ENCODE measurements at places on chromosomes 3 and 15.

DNA sequence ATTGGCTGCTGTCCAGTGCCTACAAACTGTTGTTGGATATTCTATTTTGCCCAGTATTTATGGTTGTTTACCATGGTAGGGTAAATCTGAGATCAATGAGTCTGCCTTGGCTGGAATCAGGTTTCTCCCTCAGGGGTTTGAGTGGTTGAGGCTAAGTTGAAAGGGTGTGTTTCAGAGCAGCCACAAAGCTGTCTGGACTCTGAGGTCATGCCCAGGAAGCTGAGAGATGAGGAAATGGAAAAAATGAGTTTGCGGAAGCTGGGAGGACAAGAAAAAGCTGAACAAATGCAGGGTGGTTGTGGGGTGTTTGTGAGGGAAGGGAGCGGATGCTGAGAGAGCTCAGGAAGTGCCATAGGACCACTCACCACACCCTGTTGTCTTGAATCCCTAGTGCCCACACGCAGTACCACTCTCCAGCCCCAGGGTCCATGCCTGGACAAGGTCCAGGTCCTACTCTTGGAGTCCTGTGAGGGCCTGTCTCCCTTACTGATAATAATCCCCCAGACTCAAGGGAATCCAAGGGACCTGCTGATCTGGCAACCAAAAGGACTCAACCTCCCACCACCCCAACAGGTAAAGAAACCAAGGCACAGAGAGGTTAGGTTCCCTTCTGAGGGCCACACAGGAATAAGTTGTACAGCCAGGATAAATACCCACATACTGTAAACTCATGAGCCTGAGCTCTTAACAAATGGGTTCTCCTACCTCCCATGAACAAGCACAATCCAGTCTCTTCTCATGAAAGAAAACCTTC lies 81.6 kb downstream of the PPCDC start:
- peak; percentile 92 for DNase-seq

GRCh38 chr3:47436180-47436579 lies 39.6 kb downstream of the SCAP start:
- DNase-seq: no peak

- no peak for DNase-seq
Observed at GRCh38 chr3:171850320-171850959, 7.3 kb downstream of the TMEM212 start.

GRCh38 chr15:42159381-42160015 lies 3.1 kb upstream of the PLA2G4F start:
- DNase-seq: no peak

- no peak for DNase-seq
Observed at GRCh38 chr15:36879568-36880222, 220.7 kb downstream of the MEIS2 start.

DNA sequence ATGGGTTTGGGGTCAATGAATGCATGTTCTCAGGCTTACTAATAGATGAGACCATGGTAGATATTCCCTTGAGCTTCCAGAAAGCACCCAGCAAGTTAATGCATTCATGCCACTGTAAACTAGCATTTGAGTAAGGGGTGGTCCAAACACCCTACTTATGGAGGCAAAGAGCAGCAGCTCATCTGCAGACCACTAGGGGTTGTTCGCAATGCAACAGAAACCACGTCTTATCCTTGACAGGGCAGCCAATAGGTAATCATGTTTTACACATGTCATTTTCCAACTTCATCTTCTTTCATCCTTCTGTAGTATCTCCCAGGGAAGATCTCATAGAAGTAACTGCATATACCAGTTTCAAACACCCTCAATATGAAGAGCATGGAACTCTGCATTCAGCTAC lies 330.2 kb downstream of the RORA start:
- no peak for DNase-seq

- DNase-seq: no peak
Observed at GRCh38 chr3:133574260-133574881, 885 bp downstream of the CDV3 start.

DNA sequence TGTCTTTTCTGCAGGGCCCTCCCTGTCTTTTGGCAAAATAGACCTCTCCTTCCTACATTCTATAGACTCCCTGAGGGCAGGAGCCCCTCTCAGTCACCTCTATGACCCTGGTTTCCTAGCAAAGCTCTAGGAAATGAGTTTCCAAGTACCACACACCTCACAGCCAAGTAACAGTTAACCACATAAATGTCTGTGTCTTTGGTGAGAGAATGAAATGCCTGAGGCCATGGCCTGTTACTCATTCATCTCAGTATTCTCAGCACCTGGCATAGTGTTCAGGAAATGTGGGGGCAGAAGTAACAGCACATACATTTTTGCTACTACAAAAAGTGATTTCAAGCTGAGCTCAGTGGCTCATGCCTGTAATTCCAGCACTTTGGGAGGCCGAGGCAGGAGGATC lies 21.0 kb downstream of the RFT1 start:
- peak; percentile 20 for DNase-seq

GRCh38 chr3:132242790-132243189 lies 74.4 kb upstream of the ACP3 start:
- DNase-seq: no peak

DNA sequence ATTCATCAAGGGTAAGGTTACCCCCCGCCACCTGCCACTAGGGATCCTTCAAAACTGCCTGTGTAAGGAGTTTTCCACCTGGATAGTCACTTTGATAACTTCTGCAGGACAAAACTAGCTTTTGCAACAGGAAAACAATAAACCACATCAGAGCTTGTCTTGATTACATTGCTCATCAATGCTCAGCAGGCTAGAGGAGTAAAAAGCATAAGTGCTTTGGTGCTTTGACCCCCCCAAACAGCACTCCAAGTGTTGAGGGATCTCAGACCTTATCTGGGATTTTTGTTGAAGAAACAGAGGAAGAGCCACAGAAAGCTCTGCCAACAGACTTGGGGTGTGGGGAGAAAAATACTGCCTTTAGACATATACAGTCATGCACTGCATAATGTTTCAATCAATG lies 10.8 kb upstream of the PHLDB2 start:
- DNase-seq: no peak

- DNase-seq: no peak
Observed at GRCh38 chr15:38860674-38861073, 296.1 kb upstream of the RASGRP1 start.

- no peak for DNase-seq
Observed at GRCh38 chr15:57541271-57541670, 50.4 kb upstream of the MYZAP start.

DNA sequence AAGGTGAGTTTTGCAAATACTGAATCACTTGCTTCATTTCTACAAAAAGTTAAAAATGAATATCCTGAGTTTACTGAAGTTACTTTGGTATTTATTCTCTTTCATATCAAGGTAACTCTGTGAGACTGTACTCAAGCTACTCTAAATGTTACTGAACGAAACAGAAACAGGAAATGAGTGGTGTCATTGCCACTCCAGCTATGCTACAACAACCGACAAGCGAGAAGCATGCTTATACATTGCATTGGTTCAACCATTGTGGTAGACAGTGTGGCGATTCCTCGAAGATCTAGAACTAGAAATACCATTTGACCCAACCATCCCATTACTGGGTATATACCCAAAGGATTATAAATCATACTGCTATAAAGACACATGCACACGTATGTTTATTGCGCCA lies 313.2 kb upstream of the THBS1 start:
- DNase-seq: no peak

DNA sequence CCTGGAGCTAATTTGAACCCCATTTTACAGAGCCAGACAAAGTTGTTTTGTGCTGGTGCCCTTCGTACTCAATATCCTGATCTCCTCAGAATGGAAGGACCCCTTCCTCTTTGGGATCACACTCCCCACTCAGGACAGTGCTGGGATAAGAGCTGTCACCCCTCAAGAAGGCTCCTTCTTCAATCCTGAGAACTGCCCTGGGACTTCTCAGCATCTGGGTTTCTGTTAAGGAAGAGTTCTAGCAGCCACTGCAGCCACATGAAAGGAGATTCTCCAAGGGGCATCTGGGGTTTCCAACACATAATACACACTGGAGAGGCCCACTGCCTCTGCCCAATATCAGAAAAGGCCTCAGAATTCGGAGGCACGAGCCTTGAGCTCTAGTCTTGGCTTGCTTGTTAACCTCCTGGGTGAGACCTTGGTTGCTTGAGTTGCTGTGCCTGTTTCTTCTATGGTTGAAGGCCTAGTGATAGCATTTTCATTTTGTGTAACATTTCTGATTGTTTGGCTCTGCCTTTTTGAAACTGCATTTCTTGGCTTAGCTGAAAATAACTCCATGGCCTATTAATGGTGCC lies 78.8 kb upstream of the NMNAT3 start:
- DNase-seq: no peak

GRCh38 chr3:171396048-171396447 lies 64.2 kb downstream of the TNIK start:
- DNase-seq: peak; percentile 52

DNA sequence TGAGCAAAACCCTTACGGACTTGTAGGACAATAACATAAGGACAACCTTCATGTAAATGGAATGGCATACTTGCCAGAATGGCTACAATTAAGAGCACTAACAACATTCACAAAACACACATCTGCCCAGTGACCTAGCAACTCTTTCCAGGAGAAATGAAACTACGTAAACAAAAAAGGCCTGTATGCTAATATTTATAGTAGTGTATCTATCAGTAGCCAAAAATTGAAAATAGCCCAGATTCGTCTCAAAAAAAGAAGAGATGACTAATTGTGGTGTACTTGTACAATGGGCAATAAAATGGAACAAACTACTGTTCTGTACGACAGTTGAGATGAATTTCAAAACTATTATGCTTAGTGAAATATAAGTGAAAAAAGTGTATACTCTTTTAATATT lies 38.4 kb downstream of the CMC1 start:
- DNase-seq: no peak

GRCh38 chr15:39016706-39017105 lies 452.1 kb upstream of the RASGRP1 start:
- DNase-seq: no peak

- DNase-seq: no peak
Observed at GRCh38 chr3:16085410-16085809, 89.1 kb upstream of the GALNT15 start.

- DNase-seq: no peak
Observed at GRCh38 chr3:167554898-167555297, 81.1 kb upstream of the SERPINI2 start.

Data from pulmonary artery endothelial cell (primary cell).